ENCODE measurements at places on chromosomes 2 and 18. TPM values are rescaled to one million over a fixed set of nuclear protein-coding genes. Genes with fewer than 3 reads are reported as not detected.

DNA sequence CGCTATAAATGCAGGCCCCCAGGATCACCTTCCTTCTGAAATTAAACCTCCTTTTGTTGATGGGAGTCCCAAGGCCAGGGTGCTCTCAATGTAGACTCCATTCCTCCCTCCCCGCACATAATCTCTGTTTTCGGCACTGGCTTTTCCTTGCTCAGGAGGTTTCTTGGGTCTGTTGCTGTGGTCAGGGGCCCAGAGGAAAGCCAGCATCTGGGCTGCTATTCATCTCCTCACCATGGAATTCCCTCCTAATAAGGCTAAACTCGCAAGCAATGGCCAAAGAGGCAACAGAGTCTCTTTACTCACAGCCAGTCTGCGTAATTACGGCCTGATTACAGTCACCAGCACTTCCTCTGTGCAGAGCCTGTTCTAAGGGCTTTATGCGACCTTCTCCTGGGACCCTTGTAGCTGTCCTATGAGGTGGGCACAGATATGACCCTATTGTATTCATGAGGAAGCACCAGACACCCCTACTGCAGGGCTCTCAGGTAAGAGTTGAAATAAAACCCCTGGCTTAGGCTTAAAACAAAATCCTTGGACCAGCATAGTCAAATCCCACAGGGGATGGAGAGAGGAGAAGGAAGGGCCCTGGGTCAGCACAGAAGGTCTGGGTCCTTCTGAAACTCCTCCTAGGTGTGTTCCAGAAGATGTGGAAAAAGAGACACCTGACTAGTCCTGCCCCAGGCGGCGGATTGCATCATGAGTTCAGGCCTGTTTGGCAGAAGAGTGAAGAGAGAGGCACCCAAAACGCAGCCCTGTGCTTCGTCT is 105.0 kb upstream of the SH3BP4 start:
- no peaks in the 10 kb centered on the region for H3K27me3 ChIP-seq
- H3K27ac ChIP-seq: no peak overlapping the region
- no peaks in the 10 kb centered on the region for H3K4me1 ChIP-seq
- no peaks in the 10 kb centered on the region for H3K36me3 ChIP-seq
- DNase-seq: no peak
- H3K4me3 ChIP-seq: no peak overlapping the region

DNA sequence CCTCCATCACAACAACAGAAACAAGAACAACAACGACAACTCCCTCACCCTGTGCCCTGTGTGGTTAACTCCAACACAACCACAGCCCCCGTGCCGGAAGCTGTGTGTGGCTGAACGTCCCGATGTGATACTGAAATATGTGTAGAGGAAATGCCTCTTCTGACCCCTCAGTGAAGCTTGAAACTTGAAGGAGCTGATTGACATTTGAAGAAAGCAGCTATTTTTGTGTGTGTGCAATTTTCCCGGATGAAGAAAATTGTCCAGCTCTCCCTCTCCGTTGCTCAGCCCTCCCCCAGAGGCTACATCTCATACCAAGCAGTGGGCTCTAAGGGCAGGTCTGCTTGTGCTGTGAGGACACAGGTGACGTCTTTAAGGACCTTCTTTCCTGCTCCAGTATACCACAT is 173.8 kb downstream of the ICOS start:
- no peak overlapping the region for H3K4me3 ChIP-seq
- no peaks in the 10 kb centered on the region for H3K27me3 ChIP-seq
- DNase-seq: no peak
- H3K36me3 ChIP-seq: no peaks in the 10 kb centered on the region

- H3K4me3 ChIP-seq: no peak overlapping the region
- no peak for DNase-seq
- peaks cover 7% of the 10 kb centered on the region for H3K4me1 ChIP-seq
Observed at GRCh38 chr2:178324077-178324476, 126.9 kb downstream of the PRKRA start.

GRCh38 chr2:233271693-233272092 is 20.2 kb downstream of the ATG16L1 start:
- no peak for DNase-seq
- no peaks in the 10 kb centered on the region for H3K27me3 ChIP-seq
- H3K4me1 ChIP-seq: no peaks in the 10 kb centered on the region
- H3K4me3 ChIP-seq: no peak overlapping the region

DNA sequence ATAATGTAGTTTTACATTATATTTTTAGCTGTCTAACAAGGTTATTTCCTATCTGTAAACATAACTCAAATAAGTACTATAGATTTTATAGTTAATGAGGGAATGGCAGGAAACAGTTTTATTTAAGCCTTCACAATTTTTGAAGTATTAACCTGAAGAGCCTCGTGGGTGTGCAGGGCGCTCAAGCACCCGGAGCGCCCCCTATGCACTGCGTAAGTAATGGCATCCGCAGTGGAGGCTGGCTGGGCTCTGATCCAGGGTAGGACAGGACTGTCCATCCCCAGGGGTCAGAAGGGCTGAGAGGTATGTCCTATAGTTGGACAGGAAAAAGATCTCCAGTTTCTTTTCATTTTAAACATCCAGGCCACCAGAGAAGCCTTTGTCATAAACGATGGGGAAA is 8.2 kb upstream of the GBX2 start:
- H3K4me3 ChIP-seq: no peak overlapping the region
- H3K27me3 ChIP-seq: peaks cover 69% of the 10 kb centered on the region
- H3K4me1 ChIP-seq: peaks cover 37% of the 10 kb centered on the region
- no peaks in the 10 kb centered on the region for H3K36me3 ChIP-seq
- no peak overlapping the region for H3K27ac ChIP-seq
- no peak for DNase-seq

DNA sequence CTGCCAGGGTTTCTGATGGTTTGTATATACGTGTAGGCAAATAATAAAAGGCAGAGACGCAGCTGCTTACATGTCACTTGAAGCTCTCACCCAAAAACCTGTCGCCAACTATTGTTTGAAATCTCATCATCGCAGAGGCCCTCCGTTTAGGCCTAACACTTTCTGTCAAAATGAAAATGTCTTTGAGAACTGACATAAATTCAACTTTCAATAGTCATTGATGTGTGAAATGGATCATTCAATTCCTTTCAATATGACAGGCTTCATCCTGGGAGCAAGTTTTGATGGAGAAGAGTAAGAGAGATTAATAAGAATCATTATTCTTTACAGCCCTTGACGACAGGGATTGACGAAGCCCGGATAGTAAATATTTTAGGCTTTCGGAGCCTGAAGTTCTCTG is 2.7 kb downstream of the ACTG2 start:
- no peak overlapping the region for H3K4me3 ChIP-seq
- H3K27me3 ChIP-seq: no peaks in the 10 kb centered on the region
- DNase-seq: no peak
- H3K27ac ChIP-seq: no peak overlapping the region
- no peaks in the 10 kb centered on the region for H3K36me3 ChIP-seq

DNA sequence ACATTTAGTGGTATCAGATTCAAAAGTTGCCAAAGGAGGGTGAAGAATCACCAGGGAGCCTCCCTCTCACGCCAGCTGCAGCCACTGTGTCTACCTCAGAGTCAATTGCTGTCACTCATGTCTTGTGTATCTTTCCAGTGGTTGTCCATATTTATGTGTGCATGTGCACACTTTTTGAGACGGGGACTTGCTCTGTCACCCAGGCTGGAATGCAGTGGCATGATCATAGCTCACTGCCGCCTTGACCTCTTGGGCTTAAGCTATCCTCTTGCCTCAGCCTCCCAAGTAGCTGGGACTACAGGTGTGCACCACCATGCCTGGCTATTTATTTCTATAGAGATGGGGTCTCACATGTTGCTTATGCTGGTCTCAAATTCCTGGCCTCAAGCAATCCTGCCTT is 4.0 kb downstream of the MOCOS start:
- no peak for DNase-seq
- H3K27ac ChIP-seq: no peak overlapping the region
- no peaks in the 10 kb centered on the region for H3K27me3 ChIP-seq

DNA sequence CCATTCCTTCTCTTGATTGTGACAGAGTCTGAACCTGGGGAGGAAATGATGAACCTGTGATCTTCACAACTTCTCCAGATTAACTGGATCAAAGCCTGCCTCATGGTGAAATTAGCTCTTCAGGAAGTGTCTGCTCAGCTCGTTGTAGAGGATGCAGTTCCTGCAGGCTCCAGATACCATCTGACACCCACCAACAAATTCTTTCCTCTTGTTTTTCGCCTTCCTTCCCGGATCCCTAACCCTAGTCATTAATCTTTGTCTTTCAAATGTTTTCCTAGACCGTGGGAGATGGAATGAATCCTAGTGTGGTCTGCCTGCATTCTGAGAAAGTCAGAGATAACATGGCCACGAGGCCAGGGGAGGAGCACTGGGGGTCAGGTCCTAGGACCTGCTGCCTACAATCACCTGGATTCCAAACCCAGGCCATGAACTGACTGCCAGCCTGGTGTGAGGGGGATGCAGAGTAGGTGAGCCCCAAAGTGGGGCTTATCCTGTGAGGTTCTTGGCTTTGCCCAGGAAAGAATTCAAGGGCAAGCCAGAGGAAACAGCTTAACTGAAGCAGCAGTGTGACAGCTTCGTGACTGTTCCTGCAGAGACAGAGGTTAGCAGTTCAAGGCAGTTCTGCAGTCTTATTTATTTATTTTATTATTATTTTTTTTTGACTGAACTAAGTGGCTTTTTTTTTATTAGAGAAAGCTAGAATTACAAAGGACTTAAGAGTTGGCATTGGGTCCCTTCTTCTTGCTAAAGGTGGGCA is 67.8 kb downstream of the DIPK1C start:
- DNase-seq: no peak
- H3K27me3 ChIP-seq: no peaks in the 10 kb centered on the region
- H3K4me3 ChIP-seq: no peak overlapping the region
- H3K4me1 ChIP-seq: no peaks in the 10 kb centered on the region
- no peak overlapping the region for H3K27ac ChIP-seq

GRCh38 chr2:505941-506340 is 171.3 kb downstream of the TMEM18 start:
- no peaks in the 10 kb centered on the region for H3K27me3 ChIP-seq
- H3K4me1 ChIP-seq: no peaks in the 10 kb centered on the region

ZNF892 gene
- total RNA-seq: 10.1 TPM

HTR2B gene
- total RNA-seq: 0.37 TPM

DNAH7 gene
- 1.6 TPM for total RNA-seq

SLC4A3 gene
- 2.6 TPM for total RNA-seq
